ENCODE measurements at places on chromosomes 13 and 19.

DNA sequence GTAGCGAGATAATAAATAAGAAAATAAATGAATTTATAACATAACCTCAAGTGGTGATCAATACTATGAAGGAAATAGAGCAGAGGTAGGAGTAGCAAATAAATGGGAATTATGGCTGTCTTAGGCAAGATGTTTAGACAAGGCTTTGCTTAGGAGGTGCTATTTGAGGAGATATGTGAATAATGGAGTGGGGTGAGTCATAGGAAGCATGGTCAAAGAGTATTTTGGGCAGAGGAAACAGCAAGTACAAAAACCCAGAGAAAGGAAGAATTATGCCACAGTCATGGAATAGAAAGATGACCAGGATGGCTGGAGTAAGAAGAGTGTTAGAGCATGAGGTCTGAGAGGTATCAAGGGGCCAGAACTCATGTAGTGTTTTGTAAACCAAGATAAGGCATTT, 33.6 kb upstream of the LPAR6 start:
- no peak for DNase-seq

GRCh38 chr19:12095111-12095790, 30.7 kb downstream of the ZNF844 start:
- no peak for DNase-seq

- no peak for DNase-seq
Measured at GRCh38 chr13:110493613-110494012, 67.9 kb downstream of the RAB20 start.

DNA sequence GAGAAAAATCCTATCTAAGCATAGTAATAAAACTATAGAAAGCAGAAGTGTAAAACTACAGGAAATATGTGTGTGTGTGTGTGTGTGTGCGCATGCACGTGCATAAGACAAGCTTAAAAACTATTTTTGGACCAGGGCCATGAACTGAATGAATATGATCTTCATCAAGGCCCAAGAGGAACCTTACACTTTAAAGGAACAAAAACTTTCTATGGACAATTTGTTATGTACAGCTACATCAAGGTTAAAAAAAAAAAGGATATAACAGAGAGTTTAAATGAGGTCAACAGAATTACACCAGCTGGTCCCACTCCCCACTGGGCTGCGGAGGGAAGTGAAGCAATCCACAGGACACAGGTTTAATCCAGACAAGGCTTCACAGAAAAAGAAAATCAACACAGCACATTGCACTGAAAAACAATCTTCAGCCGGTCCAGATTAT, 151.1 kb downstream of the LHFPL6 start:
- DNase-seq, result no peak

DNA sequence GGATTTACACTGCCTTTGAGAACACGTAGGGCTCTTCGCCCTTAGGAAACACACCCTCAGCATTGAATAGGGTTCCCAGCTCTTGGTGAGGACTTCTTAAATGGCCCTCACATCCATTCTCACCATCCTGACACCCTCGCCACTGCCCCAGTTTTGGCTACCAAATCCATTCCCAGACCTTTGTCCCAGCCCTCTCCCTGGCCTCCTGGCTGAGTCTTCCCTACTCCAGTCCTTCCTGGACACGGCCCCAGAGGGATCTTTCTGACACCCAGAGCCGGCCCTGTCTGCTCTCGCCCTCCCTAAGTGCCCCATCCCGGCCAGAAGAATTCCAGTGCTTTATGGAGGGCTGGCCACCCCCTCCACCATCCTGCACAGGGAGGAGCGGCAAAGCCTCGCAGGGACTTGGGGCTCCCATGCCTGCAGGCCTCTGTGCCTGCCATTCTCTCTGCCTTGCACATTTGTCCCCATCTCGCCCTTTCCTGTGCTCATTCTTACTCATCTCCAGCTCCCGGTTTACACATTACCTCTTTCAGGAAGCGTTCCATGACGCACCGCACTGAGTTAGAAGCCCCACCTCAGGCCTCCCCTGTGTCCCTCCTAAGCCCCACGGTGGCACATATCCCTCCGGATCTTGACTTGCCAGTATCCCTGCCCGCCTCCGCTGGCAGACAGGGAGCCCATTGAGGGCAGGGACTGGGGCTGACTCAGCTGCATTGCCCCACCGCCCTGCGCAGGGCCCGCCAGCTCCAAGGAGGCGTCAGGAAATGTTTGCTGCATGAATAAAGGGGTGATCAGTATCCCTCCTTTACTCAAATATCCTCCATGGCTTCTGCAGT, 11.0 kb upstream of the KLK14 start:
- DNase-seq, result no peak

DNA sequence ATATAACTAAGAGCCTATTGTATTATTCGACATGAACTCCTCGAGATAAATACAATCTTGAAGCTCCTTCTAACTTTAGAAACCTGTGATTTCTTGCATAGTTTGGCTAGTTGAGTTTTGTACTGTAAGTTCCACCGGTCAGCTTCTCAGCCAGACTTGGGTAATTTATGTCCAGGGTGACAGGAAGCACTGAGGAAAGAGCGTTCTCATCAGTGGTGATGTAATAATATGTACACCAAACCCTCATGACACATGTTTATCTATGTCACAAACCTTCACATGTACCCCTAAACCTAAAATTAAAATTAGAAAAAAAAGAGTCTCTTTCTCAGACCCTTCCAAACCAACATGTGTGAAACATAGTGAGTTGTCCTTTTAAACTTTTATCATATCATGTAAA, 205.7 kb downstream of the KCNRG start:
- no peak for DNase-seq

DNA sequence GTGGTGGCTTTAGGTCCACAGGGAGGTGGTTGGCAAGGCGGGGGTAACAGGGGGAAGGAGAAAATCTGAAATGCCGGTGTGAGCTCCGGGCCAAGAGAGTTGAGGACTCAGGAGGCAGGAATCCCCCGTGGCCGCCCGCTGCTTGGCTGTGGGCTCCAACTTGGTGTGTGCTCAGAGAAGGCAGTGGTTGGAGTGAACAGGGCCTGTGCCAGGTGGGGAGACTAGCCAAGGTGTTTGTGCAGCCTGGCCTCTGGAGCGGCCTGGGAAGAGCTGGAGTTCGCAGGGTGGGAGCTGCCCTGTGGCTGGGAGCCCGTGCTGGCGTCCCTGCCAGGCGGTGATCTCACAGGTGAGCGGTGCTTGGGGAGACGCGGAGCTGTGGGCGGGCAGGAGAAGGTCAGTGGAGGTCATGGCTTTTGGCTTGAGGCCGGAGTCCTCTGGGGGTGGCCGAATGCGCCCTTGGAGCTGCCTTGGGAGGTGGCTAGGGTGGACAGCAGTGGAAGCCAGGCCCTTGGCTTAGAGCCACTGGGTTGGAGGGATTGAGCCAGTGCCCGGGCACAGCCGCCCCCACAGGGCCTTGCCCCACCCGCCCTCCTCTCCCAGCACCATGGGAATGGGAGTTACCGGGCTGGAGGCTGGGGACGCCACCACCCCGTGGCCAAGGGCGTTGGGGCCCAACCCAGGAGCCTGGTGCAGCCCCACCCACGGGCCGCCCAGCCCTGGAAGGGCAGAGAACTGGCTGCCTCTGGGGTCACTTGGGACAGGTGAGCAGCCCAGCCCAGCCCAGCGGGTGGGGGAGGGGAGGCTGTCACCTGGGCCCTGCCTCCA, 7.1 kb upstream of the CIRBP start:
- DNase-seq, result no peak

DNA sequence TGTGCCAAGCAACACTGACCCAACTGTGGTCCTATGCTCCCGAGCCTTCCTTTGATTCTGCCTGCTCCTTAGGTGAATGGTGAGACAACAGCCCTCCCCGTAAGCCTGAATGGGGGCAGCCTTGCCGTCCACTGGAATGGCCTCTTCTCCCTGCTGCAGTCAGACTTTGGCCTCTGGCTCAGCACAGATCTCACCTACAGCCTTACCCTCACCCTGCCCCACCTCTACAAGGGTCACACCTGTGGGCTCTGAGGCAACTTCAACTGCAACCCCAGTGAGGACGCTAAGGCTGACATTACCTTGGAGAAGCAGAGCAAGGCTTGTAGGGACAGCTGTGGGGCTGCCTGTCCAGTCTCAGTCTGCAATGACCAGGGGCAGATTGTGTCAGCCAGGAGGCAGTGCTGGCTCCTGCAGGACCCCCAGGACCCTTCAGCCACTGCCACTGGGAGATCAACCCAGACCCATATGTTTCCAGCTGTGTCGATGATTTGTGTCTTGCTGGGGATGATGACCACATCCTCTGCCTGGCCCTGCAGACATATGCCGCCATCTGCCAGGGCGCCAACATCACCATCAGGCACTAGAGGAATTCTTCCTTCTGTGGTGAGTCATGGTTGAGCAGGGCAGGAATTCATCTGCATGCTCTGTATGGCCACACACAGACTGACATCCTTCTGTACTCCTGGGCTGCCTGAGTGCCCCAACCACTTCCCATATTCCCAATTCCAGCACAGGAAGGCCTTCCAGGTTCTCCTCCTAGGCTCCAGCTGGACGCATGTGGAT, 27.3 kb upstream of the FXYD3 start:
- no peak for DNase-seq

- no peak for DNase-seq
Measured at GRCh38 chr13:51688937-51689662, 104.8 kb downstream of the WDFY2 start.

- no peak for DNase-seq
Measured at GRCh38 chr13:83327091-83327490, 555.2 kb downstream of the SLITRK1 start.
